Activated CD4-positive, CD25-positive, alpha-beta regulatory T cell treated with anti-CD3 and anti-CD28 coated beads, Interleukin-2, amount 50 U/mL, for 24 hours (primary cell): ENCODE measurements at places on chromosomes 2 and 18.

GRCh38 chr2:128237081-128237534 lies 81.6 kb downstream of the HS6ST1 start:
- no peak for ATAC-seq

DNA sequence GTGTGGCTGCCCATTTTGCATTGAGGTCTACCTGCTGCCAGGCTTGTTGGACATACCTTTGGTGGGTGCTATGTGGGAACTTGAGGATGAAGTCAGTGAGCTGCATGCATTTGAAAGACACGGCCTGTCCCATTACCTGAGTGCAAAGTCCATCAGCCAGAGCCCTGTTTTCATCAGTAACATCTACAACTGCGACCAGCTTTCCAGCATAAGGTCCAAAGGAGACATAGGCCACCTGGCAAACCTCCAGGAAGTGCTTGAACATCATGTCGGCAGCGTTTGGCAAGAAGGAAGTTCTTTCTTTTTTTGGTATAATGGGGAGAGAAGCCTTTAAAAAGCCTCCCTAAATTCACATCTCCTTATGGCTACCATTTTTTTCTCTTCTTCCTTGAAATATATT lies 143.1 kb downstream of the FAM161A start:
- no peak for ATAC-seq

DNA sequence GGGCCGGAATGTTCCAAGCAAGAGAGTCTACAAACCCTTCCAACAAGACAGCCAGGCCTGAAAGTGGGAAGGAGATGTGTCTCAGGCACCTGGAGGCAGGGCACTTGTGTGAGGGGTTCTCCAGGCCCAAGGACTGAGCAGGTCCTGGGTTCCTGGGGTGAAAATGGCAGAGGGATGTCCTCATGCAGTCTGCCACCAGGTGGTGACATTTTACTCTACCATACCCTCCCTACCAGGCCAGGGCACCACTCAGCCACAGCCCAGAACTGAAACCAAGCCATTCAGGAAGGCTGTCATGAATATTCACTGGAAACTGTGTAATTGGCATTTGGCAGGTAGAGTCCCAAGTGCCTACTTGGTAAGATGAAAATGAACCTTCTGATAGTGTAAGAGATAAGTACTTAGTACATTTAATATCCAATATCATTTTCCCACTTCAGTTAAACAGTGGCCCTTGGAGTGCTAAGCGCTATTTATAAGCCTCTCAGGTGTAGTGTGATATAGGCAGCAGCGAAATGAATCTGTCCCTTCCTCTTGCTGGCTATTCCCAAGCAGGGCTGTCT lies 185.1 kb downstream of the MYO5B start:
- ATAC-seq = peak; percentile 55

DNA sequence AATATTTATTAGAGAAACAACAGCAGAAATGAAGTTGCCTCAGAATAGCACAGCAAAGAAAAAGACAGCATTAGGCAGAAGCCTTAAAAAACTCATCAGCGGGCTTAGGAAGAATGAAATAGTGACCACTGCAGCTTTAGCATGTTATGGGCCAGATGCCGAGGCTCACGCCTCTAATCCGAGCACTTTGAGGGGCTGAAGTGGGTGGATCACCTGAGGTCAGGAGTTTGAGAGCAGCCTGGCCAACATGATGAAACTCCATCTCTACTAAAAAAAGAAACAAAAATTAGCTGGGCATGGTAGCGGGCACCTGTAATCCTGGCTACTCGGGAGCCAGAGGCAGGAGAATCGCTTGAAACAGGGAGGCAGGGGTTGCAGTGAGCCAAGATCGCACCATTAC lies 32.4 kb downstream of the AP1S3 start:
- ATAC-seq = no peak

DNA sequence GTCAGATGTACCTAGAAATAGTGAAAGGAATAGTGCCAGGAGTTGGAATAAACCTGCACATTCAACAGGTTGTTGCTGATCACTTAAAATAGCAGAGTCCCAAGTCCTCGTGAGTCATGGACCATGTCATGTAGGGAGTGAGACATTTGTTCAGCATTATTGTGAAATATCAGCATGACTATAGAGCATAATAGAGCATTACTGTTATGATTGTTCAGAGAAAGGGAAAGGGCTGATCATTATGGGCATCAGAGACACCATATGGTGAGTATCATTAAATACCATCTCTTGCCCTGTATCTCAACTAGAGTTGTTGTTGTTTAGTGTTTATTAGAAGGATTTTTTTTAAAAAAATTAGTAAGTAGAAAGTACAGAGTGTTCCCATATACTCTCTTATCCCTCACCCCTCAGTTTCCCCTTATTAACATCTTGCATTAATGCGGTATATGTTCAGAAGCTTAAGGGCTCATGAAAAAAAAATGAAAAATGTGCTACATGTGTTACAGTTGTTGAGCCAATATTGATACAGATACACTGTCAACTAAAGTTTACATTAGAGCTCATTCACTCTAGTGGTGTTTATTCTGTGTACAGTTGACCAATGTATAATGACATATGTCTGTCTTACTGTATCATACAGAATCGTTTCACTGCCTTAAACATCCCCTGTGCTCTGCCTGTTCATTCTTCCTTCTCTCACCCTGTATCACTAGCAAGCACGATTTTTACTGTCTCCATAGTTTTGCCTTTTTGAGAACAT lies 5.7 kb downstream of the ELAC1 start:
- ATAC-seq = peak; percentile 96
